SHP77 treated with DMSO at 0.1 percent for 48 hours (cell line): ENCODE measurements at places on chromosomes 1 and 21.
A peak's percentile ranks its signal among the peaks of the same experiment; 100 is the strongest.

- peak; percentile 14 for DNase-seq
Measured at GRCh38 chr1:46547481-46548383, 3.7 kb downstream of the KNCN start.

DNA sequence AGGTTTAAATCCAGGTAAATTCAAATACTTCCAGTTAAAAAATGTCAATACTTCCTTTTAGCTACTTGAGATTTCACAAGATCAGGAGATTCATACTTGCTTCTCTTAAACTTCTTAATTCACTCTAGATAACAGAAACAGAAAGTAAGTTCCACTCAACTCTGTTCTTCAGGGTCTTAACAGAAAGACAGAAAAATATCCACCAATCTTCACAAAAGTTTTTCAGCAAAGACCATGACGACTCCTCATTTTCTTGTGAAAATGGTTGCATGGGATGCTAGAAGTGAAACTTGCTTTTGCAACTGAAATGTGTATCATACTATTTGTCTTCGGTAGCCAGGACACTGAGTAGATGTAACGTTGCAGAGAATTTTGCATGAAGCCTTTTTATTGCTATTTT, 12.3 kb upstream of the LRRC8C start:
- no peak for DNase-seq

DNA sequence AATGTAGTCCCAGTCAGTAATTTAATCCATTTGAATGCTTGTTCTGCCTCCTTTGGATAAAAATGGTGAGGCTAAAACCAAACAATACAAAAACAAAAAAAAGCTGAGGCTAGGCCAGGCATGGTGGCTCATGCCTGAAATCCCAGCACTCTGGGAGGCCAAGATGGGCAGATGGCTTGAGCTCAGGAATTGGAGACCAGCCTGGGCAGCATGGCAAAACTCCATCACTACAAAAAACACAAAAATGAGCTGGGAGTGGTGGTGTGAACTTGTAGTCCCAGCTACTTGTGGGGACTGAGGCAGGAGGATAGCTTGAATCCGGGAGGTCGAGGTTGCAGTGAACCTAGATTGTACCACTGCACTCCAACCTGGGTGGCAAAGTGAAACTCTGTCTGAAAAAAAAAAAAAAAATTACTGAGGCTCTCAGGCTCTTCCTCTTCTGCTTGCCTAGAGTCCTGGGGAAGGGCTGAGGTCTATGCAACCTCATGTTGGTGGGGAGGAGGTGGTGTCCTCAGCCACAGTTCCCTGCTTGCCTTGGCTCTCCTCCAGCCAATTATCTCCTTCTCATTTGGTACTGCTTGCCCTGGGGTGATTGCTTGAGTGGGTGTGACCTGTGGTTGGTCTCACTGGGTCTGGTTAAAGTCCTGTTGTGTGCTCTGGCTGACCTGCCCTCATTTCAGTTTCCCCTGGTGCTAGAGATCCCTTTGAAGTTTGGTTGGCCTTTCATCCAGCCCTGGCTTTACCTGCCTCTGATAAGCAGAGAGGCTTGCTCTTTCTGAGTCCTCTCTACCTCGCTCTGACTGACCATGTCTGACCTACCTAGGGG, 20.9 kb downstream of the S1PR1 start:
- DNase-seq: no peak

GRCh38 chr1:190376044-190376443, 101.6 kb downstream of the BRINP3 start:
- no peak for DNase-seq

GRCh38 chr1:84959294-84959693, 37.6 kb downstream of the MCOLN2 start:
- no peak for DNase-seq

DNA sequence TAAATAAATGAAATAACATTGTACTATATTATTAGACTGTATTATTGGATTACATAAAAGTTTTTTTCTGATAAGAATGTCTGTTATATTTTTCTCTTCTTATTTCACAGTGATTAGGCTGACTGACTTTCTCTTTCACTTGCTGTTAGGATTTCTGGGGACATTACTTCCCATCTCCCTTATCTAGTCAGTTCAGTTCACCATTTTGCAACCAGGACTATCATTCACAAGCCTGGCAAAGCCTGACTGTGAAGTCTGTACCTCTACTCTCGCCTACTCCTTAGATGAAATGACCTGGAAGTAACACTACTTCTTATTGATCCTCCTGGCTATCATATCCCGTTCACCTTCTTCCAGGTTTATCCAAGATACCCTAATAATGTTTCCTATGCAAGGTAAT, 676.6 kb downstream of the USP25 start:
- no peak for DNase-seq

GRCh38 chr1:234925440-234926263, 203.0 kb downstream of the TOMM20 start:
- no peak for DNase-seq

GRCh38 chr1:102833151-102833550, 275.2 kb downstream of the COL11A1 start:
- DNase-seq: no peak

- DNase-seq: peak; percentile 19
Measured at GRCh38 chr1:200979574-200980451, 43.7 kb downstream of the KIF21B start.

DNA sequence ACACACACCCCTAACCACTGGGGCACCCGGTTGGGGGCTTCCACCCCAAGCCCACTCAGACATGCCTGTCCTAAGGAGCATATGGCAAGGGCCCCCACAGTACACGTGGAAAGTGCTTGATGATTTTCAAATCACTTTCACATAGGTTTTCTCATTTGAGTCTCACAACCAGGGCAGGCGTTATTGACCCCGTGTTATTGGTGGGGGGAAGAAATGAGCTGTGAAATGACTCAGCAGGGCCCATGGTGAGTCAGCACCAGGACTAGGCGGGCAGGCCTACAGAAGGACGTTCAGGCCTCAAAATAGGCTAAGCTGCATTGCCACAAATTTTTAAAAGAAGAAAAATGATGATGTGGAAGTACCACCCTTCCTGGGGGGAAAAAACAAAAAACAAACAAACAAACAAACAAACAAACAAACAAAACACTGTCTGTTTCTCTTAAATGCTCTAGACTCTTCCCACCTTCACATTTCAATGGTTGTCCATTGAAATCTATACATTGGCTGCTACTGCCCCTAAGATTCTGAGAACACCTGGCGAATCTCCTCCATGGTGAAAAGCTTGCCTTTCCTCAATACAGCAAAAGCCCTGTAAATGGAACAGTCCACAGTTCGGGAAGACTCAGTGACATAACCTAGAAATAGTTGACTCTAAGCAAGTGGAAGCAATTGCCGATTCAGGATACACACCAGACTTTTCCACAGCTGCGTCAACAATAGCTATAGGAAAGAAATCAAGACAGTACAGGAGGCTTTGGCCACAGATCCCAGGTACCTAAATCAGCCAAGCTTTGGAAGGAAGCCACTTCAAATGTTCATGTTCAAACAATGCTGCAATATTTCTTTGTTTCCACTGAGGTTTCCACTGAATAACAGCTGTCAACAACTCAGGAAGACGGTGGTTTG, 234.7 kb downstream of the TOMM20 start:
- DNase-seq: peak; percentile 92

DNA sequence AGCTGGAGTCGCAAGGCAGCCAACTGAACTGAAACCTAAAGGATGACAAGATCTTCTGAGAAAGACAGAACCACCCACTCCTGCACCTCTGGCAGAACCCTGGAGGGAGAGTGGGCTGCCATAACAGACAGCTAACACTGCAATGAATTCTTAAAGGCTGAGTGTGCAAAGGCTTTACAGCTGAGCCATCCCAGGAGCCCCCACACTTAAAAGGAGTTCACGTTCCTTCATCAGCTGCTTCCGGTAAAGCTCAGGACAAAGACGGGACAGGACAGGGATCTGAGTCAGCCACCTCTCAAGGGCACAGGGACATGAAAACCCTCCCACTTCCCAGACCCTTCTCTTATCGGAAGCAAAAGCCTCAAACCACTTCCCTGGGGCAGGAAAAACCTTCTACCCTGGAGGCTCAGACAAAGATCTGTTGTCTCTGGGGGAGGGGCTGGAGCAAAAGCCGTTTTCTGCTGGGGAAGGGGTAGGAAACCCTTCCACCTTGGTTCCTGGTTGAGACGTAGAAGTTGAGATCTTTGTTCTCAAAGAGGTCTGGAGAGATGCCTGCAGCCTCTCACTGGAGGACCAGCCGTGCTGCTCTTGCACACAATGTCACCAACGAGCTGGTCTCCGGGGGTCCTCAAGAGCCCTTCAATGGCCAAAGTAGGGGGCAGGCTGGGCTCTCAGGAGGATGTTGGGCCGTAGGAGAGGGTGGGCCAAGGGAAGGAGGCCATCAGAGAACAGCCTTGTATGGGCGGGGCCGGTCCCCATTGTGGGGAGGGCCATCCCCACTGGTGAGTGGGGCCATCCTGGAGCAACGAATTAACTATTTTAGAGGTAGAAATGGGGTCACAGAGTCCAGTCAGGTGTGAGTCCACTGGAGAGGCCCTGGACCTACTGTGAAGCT, 452.4 kb downstream of the PTPRU start:
- DNase-seq: no peak

DNA sequence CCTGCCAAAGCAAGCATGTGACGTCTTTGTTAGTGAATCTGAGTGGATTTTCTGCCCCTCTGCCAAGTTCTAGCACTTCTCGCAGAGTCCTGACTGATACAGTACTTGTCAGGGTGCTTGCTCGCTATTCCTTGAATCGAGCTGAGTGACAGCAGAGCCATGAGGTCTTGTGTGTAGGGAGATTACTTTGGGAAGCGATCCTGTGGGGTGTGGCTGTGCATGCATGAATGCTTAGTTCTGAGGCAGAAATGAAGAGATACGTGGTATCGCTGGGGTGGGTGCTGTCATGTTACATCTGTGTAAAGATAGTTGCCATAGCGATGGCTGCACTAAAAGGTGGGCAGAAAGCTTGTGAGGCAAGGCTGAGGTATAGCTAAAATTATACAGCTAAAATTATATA, 19.3 kb upstream of the DNAJC28 start:
- DNase-seq: no peak

GRCh38 chr1:44946725-44947062, 39.7 kb downstream of the EIF2B3 start:
- DNase-seq: no peak

DNA sequence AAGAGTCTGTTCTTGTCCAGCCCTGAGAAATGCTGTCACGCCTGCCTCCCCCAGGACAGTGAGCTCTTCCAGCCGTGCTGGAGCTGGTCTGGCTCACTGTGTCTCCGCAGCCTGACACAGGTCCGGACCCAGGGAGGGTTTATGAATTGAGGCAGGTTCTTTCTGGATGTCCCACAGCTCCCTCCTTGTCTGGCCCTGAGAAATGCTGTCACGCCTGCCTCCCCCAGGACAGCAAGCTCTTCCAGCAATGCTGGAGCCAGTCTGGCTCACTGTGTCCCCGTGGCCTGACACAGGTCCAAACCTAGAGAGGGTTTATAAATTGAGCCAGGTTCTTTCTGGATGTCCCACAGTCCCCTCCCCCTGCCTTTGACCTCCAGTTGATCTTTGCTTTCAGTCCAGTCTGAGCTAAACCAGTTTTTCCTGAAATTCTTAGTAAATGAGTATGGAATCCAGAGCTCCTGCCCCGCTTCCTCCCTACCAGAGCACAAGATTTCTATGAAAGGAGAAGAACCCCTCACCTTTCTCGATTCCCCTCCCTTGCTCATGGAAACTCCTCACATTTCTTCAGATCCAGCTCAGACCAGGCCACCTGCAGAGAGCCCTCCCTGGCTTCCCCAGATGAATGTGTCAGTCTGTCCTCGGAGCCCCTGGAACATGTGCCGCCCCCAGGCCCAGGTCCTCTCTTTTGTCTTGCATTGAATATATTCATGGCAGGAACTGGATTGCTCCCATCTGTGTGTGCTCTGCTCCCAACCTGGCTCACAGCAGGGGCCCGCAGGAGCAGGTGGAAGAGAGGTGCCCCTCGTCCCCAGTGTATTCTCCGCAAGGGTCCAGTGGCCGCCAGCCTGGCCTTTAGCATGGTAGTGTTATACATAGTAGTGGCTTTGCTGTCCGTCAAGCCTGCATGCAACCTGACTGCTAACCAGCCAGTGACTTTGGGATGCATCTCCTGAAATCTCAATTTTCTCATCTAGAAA, 116.3 kb downstream of the EPHB2 start:
- DNase-seq: no peak

DNA sequence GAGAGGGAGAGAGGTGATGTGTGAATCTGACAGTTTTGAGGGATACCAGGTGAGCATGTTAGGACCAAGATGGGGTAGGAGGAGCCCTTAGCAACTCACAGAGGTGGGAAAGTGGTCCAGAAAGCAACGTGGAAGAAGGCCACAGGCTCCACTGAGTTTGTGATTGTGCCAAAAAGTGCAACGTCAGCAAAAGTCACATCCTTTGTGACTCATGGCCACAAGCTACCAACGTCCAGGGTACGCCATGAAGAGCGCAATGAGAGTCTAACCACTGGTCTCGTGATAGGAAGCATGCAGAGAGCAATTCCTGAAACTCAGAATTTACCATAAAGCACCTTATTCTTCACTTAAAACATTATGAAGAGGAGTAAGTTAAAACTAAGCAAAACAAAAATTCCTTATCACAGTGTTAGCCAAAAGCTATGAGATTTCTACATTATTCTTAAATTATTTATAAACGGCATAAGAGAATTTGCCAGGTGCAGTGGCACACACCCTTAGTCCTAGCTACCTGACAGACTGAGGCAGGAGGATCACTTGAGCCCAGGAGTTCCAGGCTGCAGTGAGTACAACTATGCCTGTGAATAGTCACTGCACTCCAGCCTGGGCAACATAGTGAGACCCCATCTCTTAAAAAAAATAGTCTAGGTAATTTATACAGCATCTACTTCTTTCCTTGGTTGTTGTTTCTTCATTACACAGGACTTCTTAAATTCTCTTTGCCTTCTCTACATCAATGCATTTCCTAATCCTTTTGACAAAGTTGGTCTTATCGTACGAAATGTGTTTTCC, 55.2 kb downstream of the COLGALT2 start:
- no peak for DNase-seq

DNA sequence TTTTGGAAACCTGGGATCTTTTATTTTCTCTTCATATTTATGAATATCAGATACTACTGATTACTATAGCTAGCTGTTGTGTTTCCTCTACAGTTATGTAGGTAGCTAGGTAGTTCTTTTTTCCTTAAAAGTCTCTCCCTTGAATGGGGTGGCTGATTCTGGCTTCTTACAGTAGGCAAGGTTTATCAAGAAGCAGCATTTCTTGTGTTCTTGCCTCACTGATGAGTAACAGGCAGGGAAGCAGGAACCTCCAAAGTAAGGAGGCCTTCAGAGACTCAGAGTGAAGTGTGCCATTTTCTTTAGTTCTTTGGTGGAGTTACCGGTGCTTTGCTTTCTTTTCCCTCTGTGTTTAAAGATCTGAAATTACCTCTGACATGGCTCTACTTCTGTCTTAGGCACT, 56.0 kb downstream of the ZMYM4 start:
- DNase-seq: no peak
